Activated CD4-positive, alpha-beta T cell treated with anti-CD3 and anti-CD28 coated beads, Interleukin-2, Interleukin-4, amounts not matched to agents 100 ng/mL and 50 ng/mL, durations not matched to agents 16 hours and 8 hours (primary cell): ENCODE measurements at places on chromosomes 7 and 10.

DNA sequence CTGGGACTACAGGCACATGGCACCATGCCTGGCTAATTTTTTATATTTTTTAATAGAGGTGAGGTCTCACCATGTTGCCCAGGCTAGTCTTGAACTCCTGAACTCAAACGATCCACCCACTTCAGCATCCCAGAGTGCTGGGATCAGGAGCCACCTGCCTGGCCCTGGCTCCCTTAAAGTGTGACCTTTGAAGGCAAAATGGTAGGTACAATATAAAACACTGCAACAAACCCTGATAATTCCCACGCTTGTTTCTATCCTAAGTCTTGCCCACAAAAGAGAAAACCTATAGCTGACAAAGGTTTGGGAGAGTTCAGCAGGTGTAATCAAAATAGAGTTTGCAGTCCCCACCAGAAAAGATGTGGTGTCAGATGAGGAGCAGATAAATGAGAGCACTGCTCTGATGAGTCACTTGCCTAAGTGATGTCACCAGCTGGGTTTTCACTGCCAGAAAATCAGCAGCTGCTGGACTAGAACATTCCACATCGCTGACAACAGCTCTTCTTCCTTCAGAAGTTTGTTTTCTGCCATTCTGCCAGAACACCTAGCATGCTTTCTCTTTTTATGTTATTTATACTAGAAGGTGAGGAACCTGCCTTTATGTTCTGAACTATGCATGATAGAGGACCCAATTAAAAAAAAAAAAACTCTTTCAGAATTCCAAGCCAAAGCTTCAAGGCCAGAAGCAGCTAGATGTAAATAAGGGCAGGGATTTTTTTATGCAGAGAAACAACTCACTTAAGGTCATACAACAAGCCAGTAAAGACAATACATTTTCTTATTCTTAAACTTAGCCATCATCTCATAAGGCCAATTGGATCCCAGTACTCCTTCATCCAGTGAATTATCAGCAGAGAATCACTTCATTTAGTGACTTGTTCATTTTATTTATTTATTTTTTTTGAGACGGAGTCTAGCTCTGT is 18.0 kb downstream of the PURB start:
- DNase-seq: peak; percentile 46

DNA sequence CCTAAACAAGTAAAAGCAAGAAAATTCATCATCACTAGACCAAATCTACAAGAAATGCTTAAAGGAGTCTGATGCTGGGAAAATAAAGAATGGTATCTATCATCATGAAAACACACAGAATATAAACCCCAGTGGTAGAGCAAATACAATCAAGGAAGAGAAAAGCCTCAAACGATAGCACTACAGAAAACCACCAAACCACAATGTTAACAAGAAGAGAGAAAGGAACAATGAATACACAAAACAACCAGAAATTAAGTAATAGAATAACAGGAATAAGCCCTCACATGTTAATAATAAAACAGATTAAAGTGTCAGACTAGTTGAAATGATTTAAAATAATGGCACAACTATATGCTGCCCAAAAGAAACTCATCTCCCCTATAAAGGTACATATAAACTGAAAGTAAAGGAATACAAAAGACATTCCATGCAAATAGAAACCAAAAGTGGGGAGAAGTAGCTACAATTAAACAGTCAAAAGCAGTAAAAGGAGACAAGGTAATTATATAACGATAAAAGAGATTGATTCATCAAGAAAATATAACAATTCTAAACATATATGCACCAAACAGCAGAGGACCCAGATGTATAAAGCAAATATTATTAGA is 77.3 kb downstream of the JMJD1C start:
- peak; percentile 24 for DNase-seq

DNA sequence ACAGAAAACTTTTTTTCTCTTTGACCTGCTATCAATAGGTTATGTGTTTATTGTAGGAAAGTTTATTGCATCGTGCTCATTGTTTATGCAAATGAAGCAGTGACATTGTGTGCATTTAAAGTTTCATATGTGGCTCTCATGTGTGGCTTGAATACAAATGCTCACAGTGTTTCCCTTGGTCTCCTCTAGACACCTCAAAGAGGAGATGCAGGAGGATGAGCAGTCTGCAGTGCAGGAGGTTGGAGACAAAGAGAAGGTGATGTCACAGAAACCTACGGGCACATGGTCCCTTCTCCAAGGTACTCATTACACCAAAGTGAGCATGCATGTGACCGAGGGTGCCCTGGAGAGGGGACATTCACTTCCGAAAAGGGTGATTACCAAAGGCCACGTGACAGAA is 430.2 kb downstream of the INHBA start:
- no peak for DNase-seq

DNA sequence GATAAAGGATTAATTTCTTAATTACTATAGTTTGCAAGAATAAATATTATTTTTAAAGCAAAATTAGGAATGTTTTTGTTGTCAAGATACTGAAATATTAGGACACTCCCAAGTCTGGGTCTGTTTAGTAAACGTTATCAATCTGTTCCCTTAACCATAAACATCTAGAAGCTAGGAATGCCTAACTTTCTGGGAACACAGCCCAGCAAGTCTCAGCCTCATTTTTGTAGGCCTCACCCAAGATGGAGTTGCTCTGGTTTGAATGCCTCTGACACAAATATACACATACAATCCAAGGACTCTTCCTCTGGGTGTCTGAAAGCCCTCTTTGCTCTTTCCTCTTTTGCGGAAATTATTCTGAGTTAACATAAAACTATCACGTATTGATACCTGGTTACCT is 487.4 kb upstream of the CELF2 start:
- no peak for DNase-seq

DNA sequence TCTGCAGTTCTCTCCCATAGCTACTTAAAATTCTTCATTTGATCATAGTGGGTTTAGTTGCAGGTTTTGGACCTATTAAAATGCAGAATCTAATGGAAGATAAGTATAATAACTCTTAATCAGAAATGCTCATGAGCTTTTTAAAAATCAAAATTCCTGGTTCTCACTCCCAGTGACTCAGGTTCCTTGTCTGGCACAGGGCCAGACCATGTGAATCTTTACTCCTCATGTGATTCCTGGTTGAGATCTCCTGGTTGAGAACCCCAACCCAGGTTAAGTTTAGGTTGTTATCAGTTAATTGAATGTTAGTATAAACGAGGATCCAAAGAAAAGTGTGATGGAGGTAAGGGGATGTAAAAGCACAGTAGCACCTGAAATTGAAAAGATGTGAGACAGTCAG is 17.5 kb upstream of the TRUB1 start:
- DNase-seq: no peak

DNA sequence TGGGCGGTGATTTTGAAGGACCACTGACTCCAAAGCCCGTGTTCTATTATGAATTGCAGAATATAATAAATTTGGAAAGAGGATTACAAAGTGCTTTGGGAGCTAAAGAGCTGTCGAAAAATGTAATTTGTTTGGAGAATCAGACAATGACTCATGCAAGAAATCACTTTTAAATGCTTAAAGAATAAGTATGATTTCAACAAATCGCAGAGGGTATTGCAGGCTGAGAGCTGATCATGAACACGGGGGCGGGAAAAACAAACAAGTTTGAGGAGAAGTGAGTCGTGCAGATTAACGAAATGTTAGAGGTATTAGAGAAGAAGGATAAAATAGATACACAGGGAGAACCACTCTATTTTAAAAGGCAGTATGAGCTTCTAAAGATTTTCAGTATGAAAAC is 4.9 kb upstream of the HACD1 start:
- DNase-seq: no peak
